Stimulated activated CD8-positive, alpha-beta memory T cell treated with anti-CD3 and anti-CD28 coated beads, Interleukin-7, amount 100 ng/mL, for 1 hour (primary cell): ENCODE measurements at places on chromosomes 2 and 18.

GRCh38 chr2:23385351-23385747 is 370 bp downstream of the KLHL29 start:
- no peak for DNase-seq

DNA sequence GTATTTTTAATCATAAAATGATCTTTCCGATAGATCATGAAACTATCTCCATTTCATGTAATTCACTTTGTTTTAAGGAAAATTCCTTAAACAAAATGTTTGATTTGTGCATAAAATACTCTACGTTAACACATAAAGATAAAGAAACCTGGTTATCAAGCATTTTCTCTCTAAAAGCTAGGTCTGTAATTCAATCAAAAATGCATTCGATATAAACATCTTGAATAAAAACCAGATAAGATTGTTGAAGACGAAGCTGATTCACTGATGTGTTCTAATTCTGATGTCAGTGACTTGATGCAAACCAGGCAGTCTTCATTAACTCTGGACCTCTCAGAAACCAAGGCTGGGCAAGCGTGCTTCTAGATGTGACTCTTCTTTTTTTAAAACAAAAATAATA is 245.2 kb downstream of the CTNNA2 start:
- DNase-seq: no peak

GRCh38 chr2:197219636-197220035 is 90.9 kb downstream of the ANKRD44 start:
- DNase-seq: no peak

DNA sequence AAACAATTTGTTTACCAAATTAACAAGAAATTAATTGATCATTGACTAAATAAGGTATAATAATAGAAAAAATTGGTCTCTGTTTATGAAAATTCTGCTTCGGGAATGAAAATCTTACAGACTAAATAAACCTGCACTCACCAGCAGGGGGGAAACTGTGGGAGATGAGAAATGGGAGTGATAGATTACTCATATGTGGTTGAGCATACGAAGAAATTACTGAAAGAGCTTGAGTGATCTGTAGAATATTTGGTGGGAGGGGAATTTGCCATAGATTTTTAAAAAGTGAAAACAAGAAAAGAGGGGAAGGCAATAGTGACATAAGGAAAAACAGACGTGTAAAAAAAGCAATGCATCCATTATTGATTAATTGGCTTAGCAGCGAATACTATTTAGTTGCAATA is 2.2 kb downstream of the HMSD start:
- DNase-seq: no peak

DNA sequence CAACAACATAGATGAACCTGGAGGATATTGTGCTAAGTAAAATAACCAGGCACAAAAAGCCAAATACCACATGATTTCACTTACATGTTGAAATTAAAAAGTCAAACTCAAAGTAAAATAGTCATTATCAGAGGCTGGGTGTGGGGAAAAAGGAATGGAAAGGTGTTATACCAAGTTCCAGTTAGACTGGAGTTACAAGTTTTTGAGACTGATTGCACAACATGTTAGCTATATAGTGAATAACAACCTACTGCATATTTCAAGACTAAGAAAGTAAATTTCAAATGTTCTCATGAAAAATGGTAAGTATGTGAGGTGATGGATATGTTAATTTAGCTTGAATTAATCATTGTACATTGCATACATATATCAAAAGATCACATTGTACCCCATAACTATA is 116.8 kb upstream of the HNMT start:
- no peak for DNase-seq

DNA sequence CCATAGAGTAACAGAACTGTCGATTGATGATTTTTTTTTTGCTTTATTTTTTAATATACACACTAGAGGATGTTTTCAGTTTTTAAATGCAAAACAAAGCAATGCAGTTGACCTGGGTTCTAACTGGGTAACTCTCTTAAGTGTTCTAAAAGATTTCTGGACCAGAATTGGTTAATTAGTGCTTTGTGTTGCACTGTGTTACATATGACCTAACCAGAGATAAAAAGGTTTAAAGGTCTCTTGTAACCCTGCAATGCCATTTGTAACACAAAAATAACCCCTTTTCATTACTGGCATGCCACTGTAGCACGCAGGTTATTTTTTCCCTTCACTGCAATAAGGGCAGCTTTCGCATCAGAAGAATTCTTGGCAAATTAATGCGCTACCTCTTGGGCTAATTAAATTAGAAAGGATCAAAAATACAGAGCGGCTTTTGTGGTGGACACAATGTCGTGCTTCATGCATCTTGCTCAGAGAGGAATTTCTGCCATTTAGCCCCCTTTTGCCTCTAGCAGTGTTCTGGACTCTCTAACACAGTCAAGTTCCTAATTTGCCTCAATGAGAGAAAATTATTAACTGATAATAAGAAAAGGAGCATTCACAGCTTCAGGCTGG is 250.8 kb upstream of the ZEB2 start:
- no peak for DNase-seq

DNA sequence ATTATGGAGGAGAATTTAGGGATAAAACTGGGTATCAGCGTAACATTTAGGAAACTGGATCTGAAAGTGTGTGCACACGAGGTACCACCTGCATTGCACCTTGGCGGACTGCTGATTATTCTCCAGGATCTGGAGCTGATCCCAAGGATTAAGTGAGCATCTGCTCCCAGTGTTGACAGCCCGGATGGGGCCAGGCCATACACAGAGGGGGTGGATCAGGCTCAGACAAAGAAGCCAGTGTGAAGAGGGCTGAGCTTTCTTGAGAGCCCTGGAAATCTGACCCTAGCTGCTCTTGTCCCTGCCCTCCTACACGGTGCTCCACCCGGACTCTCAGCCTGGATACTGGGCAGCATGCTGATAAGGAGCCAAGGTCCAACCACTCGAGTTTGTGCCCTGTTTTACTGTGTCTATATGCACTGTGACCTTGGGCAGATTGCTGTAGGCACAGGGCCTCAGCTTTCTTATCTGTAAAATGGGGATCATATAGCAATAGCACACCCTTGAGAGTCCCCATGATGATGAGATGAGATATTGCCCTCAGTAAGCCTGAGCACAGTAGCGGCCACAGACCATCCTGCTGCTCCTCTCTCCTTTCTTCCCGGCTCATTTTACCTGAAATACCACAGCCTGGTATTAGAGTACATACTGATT is 396.8 kb upstream of the CELF4 start:
- DNase-seq: no peak

GRCh38 chr2:121649149-121649595 is at the start of gene CLASP1:
CLASP1 (minus strand) TSS chr2:121649462; CDS start chr2:121605895, 43,567 bp downstream.
- peak; percentile 8 for DNase-seq

GRCh38 chr2:197266477-197266876 is 44.1 kb downstream of the ANKRD44 start:
- DNase-seq: no peak
